MV-4-11 (cell line): ENCODE measurements at places on chromosomes 13 and 19.

DNA sequence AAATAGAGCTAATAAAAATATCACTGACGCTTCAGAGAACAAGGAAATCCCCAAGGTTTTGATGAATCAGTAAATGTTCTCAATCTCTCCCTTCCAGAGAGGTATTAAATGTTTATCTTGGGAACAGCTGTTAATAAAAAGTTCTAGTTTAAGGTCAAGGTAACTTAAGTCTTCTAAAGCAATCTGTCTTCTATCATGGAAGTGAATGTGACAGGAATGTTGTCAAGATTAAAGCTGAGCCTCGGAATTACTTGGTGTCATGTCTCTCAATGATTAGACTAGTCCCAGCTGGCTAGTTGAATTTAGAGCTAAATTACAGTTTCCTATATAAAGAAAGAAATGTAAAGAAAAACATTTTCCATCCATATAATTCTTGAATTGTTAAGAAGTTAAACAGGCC lies 23.4 kb downstream of the ESD start:
- DNase-seq: no peak

DNA sequence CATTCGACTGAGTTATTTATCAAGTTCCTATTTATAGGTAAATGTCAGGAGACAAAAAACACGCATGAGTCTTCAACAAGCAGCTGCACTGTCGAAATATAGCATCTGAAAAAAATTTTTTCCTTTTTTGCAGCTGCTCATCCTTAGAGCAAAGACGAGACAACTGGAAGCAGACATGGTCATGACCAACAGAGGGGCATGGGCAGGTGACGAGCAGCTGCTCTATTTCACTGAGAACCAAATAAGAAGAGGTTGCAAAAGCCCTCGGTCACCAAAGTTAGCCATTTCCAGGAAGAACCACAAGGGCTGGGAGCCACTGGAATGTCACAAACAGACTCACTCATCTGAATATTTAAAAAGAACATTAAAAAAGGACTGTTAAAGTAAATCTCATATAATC lies 22.2 kb downstream of the SOHLH2 start:
- no peak for DNase-seq

DNA sequence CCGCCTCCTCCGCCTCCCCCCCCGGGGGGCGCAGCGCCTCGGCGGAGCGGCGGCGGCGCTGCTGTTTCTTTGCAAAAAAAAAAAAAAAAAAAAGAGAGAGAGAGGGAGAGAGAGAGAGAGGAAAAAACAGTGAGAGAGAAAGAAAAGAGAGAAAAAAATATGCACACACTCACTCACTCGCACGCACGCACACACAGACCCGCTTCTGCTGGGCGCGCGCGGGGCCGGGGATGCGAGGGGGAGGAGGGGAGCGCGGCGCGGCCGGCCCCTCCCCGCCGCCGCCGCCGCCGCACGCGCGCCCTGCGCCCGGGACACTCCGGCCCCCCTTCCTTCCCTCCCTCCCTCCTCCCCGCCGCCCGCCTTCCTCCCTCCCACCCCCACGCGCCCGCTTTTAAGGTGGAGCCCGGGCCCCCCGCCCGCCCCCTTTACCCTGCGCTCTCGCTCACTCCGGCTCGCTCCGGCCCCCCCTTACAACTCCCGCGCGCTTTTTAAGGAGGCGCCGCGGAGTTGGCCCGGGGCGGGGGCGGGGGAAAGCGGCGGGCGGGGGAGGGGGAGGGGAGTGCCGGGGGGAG lies at the start of gene SAMD1:
Gene SAMD1, minus strand, starts transcription at position 243 of the 572 bp plus-strand sequence.
- no peak for DNase-seq

- DNase-seq: no peak
These were observed 7.6 kb upstream of the KANK2 start for GRCh38 chr19:11204943-11205349.

DNA sequence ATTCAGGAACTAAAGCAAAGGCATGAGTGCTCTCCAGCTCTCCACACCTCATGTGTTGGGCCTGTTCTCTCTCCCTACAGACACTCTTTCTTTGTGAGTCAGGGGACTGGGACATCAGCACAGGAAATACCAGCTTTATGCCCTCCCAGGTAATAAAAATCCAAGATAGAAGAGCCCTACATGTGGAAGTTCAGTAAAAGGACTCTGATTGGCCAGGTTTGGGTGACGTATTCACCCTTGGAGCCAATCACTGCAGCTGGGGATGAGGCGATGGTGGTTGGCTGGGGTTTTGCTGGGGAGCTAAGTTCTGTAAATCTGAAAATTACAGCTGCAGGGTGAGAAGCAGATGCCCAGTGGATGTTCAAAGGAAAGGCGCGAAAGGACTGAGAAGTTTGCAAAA lies 32.5 kb downstream of the CCDC70 start:
- DNase-seq: no peak

- no peak for DNase-seq
These were observed 4.2 kb downstream of the ZNF506 start for GRCh38 chr19:19817357-19817756.

DNA sequence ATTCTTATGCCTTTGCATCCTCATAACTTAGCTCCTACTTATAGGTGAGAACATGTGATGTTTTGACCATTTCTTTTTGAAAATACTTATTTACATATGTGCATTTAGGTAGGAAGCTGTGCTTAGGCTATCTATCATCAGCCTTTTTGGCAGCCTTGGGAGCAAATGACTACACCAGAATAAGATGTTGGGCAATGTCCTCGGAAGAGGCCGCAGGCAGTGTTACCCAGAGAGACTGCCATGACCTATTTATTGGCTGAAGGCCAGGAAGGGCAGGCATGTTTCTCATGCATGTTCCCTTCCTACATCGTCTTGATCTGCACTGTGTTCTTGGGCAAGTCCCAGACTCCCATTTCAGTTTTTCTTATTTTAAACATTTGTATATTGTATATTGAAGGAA lies 122.3 kb downstream of the B3GLCT start:
- peak; percentile 84 for DNase-seq

- DNase-seq: no peak
These were observed 102.8 kb downstream of the KATNAL1 start for GRCh38 chr13:30204564-30204963.

DNA sequence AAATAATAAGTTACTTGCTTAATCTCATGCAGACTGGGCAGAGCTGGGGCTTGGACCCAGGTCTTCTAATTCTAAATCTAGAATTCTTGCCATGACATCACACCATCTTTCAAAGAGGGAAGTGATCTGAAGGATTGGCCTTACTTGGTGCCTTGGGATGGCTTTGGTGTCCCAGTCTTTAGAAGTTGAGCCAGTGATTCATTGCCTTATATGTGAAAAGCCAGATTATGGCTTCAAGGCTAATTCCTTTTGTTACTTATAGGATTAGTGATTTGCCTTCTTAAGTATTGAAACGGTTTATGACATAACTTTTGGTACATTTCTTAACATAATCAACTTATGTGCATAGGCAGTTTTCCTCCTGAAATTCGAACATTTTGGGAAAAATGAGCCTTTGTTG lies 14.9 kb downstream of the COG3 start:
- DNase-seq: peak; percentile 64

DNA sequence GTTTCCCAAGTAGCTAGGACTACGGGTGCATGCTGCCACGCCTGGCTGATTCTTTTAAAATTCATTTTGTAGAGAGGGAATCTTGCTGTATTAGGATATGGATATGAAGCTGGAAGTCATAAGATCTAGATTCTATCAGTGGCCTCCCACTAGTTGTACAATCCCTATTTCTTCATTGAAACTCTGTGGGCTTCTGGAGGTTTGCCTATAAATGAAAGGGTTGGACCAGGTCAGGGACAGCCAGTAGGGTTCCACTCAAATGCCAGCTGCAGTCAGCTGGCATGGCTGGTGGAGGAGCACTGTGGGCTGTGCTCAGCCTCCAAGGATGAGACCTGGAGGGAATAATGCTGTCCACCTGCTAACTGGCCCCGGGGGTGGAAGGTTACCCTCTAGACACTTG lies 110.2 kb upstream of the GJB6 start:
- DNase-seq: no peak

- DNase-seq: peak; percentile 81
These were observed 32.7 kb upstream of the FLT1 start for GRCh38 chr13:28527629-28528028.

DNA sequence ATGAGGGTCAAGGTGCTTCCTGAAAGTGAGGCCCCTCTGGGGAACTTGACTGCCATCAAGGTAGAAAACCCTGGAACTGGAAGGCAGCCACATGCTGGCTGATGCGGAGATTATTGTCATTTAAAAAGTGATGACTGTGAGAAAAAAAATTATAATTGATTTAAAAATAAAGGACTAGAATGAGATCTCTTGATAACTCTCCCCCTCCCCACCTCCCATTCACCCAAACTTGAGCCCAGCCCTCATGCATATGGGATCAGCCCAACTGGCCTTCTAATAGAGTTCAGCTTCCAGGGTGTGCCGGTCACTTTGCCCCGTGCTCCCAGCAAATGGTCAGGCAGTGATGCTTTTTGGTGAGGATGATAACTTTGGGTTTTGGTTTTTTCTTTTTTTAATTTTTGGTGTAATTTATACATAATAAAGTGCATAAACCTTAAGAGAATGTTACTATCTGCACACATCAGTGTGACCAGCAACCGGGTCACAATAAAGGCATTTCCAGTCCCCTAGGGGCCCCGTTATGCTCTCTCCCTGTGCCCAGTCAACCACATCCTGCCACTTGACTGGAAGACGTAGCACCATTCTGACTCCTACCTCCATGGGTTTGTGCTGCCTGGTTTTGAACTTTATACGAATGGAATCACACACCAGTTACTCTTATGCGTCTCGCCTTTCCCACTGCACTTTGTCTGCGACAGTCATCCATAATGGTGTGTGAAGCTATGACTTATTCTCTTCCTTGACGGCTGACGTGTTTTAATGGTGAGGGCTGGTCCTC lies 187.9 kb downstream of the USP12 start:
- no peak for DNase-seq

GRCh38 chr19:7789447-7789846 lies 26.4 kb downstream of the CLEC4M start:
- DNase-seq: no peak

DNA sequence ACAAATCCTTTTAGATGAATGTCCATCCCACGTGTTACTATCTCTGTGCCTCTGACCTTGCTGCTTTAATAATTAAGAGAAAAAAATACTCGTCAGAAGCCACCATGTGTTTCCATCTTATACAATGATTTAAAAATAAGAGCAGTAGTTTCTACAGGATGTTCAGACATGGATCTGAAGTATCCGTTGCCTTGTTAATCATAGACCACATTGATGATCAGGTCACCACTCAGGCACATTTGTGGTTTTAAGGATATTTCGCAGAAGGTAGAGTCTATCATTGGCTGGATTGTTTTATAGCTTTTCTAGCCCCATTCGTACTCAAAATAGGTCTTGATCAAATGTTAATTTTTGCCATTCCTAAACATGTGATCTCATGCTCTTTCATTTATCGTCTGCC lies 710.0 kb upstream of the ARGLU1 start:
- no peak for DNase-seq

DNA sequence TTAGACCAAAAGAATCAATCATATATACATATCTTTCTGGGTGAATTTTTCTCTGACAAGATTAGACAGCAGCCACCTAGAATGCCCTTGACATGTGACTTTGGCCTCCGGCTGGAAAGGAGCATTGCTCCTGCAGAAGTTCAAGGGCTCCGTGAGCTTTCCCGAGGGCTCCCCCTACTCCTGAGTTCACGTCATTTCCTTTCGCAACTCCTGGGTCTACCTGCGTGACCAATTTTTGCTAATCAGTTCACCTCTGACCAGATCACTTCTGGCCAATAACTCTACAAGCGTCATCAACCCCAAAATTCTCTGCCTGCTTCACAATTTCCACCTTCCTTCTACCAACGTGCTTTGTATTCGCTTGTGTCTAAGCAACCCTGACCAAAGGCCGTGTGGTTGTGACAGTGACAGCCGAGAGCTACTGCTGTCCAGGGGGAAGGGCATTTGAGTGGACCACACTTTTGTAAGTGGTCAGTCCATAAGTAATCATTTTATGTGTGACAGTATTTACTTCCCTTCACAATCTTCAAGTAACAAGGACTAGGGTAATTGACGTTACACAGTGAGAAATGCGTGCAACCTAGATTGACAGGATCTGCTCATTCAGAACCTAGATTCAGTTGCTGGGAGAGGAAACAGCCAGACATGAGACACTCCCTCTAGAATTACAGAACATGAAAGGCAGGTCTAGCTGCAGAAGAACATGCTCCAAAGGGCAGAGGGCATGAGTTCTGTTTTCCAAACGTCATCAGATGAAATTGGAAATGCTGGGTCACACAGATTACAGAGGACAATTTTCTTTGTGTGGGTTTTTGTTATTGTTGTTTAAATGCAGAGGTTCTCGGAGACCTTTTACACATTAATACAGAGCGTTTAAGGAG lies 145.9 kb upstream of the SPACA7 start:
- DNase-seq: no peak

DNA sequence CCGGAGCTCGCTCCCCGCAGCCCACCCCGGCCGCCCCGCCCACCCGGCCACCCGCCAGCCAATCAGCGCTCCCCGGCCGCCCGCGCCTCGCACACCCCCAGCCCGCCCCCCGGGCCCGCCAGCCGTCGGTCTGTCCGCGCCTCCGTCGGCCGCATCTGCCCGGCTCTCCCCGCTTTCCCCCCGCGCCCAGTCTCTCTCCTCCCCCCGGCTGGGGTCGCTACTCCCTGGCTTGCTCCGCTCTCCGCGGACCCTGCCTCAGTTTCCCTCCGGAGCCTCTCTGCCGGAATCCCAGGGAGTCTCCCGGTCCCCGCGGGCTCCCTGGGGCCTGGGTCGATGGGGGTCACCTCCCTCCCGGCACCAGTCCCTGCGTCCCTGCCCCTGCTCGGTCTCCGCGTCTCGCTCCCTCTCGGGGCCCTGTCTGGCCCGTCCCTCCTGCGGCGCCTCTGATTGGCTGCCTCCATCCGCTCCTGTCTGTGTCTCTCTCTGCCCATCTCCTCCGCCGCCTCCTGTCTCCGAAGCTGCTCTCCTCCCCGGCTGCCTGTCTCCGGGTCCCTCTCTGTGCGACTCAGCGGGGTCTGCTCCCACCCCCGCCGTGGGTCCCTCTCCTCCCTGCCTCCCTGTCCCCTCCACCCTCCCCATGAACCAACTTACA lies 484 bp downstream of the IL11 start:
- DNase-seq: no peak

GRCh38 chr19:49758292-49758691 lies 4.8 kb downstream of the TSKS start:
- DNase-seq: no peak

DNA sequence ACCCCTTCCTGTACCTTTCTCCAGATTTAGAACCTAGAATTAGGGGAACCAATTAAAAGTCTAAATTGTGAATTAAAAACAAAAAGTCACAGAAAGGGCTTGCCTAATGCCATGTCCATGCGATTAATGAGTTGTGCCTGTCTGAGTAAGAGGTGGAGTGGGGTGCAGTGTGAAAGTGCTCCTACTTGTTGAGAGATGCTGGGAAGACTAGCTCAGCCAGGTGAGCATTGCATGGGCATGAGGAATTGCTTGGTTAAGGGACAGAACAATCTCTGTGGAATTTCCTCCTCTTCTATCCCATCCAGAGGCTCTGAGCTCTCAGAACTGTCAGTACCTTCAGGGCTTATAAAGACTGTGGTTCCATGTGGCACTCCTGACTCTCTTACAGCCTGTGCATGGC lies 159.0 kb upstream of the UBL3 start:
- no peak for DNase-seq
